A172 (cell line): ENCODE measurements at places on chromosomes 11 and 22. TPM values are rescaled to one million over a fixed set of nuclear protein-coding genes. Genes with fewer than 3 reads are reported as not detected.

- DNase-seq, result no peak
Observed at GRCh38 chr22:49574205-49574880, 253.3 kb downstream of the BRD1 start.

SOX10 gene
- not detected in 2 replicates for total RNA-seq

KBTBD4 gene
- 44.7 and 60.4 TPM in 2 replicates for total RNA-seq

DNA sequence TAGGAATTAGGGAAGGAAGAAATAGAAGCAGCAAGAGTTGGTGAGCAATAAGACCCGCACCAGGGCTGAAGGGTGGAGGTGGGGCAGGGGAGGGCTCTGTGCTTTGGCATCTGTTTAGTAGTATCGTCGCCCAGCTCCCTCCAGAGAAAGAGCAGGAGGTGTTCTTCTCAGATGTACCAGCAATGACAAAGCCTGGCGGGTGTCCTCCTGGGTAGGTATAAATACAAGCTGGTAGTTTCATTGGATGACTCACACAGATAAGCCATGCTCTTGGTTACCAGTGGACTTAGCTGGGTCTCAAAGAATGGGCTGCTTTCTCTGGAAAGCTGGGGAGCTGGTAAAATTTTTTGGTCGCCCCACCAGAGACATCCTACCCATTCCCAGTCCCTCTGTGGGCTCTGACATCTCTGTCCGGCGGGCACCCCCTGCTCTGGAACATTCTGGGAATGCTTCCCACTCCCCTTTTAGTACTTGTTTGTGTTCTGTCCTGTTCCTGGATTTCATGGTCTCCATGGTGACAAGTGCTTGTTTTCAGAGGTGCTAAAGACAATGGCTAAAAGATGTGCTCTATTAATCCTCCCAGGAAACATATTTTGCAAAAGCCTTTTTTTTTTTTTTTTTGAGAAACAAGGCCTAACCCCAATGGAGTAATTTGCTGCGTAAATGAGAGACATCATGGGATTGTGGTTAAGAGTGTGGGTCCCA, 15.4 kb upstream of the TUBA8 start:
- DNase-seq, result peak; percentile 69

- no peak for DNase-seq
Observed at GRCh38 chr11:110046775-110047380, 46.3 kb upstream of the ZC3H12C start.

- DNase-seq, result no peak
Observed at GRCh38 chr11:110757066-110757465, 44.8 kb upstream of the ARHGAP20 start.
